ENCODE measurements at places on chromosomes 13 and 19.

GRCh38 chr19:55529636-55530234, 7.2 kb downstream of the SBK2 start:
- no peak for DNase-seq

DNA sequence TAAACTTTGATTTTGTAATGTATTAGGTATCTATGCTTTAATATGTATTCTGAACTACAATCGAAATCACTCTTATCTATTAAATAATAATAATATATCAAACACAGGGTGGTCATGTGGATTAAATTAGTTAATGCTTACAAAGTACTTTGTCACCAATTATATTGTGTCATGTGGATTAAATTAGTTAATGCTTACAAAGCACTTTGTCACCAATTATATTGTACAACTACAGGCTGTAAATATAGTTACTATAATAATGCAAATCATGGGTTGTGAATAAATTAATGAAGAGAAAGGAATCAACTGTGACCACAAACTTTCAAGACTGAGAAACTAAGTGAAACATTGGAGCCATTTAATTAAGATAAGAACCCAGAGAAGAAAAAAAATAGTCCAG, 1929.1 kb upstream of the PCDH20 start:
- no peak for DNase-seq

GRCh38 chr19:13881251-13881691, 4.3 kb downstream of the NANOS3 start:
- no peak for DNase-seq

GRCh38 chr19:16405797-16406196, 66.0 kb downstream of the EPS15L1 start:
- no peak for DNase-seq

DNA sequence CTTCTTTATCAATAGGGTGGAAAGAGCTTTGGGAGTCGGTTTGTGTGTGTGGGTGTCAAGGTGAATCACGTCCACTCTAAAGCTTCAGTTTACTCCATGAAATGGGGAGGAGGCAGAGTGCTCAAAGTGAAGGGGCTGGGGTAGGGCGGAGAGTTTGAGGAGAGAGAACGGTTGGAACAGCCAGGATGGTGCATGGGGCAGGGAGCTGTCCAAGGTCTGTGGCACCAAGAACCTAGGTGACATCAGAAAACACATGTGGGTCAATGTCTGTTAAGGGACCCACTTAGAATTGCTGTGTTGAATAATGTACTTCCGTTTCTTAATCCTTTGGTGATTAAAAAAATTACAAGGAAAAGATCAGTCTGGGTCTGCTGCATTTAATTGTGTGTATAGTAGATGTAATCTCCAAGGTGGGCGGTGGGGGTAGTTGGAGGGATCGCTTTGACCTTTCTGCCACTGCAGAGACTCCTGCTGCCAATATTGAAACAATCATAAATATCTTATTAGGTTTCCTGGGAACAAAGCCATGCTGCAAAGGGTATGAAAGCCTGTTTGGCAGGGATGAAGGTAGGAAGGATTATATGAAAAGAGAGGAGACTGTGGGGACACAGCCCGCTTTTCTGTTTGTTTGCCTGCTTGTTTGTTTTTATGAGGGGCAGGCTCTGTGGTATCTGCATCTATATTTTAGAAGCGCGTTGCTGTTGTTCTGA, 122.3 kb downstream of the ATP8A2 start:
- no peak for DNase-seq

GRCh38 chr13:102309110-102309509, 92.7 kb downstream of the FGF14 start:
- no peak for DNase-seq

DNA sequence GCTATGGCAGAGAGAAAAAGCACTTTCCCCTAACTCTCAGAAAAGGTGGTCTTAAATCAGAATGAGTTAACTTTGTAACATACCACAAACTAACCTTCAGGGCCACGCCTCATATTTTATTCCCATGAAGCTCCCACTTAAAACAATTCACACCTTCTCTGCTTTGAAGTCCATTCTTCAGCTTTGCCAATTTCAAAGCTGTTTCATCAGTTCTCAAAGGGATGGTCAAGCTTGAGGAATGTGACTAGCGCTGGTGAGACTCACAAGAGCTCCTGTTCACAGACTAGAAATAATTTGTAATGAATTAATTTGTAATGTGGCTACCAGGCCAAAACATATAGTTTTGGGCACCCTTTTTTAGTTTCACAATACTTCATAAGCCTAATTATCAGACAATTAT, 68.2 kb downstream of the STK24 start:
- DNase-seq = no peak

- no peak for DNase-seq
Measured at GRCh38 chr19:18897094-18898029, 1.4 kb upstream of the CERS1 start.

DNA sequence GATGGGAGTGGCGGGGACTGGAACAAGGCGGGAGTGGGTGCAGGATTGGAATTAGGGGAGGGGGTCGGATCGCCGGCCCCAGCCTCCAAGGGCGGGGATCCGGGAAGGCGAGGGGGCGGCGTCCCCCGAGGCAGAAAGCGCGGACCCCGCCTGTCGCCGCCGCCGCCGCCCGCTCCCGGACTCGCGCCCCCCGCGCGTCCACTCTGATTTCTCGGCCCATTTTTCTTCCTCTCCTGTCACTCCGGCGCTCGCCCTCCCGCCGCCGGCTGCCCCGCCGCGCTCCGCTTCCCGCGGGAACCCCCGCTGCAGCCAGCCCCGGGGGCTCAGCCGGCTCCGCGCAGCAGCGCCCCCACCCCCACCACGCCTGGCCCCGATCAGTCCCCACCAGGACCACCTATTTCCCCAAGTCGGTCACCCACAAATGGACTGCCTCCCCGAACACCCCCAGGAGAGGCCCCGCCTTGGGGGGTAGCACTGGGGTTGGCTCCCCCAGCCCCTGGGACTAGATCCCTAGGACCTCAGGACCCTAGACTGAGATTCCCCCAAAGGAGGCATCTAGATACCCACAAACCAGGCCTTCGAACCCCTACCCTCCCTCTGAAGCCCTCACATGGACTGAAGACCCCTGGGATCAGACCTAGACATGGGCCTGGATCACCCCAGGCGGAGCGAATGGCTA, 12.6 kb upstream of the ERFL start:
- DNase-seq = no peak

GRCh38 chr13:50396001-50396400, 380.8 kb downstream of the KCNRG start:
- DNase-seq = no peak

DNA sequence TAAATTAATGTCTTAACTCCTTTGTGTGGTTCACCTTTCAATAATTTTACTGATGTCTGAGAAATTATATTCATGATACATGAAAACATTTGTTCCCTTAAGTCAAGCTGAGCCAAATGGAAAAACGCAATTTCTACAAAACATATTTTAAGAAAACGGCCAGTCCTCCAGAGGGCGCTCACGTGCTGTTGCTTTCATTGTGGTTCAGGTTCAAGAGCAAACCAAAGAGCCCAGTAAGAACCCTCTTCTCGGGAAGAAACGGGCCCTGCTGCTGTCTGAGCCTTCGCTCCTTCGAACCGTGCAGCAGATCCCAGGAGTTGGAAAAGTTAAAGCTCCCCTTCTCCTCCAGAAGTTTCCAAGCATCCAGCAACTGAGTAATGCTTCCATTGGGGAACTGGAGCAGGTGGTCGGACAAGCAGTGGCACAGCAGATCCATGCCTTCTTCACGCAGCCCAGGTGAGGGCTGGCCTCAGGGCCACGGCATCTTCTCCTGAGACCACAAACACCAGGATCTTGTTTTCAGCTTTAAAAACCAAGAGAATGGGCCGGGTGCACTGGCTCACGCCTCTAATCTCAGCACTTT, 4.3 kb downstream of the FAAP24 start:
- DNase-seq = peak; percentile 52

DNA sequence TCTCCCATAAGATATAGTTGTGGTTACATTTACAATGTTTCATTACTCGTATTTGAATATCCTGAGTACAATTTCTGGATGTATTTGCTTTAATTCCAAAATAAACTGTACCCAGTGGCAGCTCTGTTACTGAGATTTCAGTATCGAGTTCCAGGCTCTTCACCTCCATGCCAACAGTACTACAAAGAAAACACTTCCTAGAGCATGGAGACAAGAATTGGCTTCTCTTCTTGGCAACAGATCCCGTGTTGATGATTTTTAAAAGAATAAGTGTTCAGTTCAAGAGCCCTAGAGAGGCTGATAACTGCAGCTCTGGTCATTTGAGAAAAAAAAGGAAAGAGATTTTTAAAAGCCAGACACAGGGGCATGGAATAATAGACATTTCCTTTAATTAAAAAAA, 302.8 kb downstream of the EFNB2 start:
- DNase-seq = no peak

DNA sequence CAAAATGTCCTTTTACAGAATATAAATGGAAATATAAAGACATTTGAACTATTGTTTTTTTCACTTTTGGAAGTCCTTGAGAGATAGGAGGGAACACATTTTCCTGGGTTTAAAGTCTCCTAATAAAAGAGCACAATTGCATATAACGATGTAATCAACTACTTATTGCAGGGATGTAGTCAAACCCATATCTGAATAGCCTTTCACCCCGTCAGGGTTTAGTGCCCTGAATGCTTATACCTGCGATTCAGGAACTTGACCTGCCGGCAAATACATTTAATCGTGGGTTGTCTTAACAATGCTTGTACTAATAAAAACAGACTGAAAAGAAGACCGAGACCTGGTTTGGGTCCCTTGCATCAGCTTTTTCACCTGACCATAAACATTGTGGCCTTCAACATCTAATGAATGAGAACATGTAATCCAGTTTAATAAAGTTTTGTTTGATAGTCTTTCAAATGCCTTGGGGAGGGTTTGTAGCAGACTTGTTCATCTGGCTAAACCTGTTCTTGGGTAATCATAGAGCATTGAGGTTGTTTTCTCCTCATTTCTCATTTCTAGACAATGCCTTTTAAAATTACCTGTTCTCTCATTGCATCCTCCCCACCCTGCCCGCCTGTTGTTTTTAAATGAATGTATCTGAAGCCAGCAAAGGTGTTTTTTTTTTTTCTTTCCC, 7.0 kb downstream of the KLF5 start:
- no peak for DNase-seq

DNA sequence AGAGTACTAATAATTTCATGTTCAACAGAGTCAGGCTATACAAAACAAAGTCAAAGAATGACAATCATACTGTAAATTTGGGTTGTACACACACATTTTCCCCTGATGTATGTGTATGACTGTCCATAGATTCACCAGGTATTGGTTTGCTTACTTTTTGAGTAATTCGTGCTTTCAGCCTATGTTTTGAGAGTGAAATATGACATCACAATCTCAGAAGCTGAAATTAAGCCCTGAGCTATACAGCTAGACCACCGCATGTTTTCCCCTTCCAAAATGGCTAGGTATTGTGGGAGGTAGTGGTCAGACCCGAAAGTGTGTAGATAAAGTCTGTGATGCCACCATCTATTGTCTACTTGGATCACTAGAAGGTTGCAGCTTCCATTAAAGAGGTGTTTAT, 102.8 kb downstream of the KATNAL1 start:
- DNase-seq = no peak

GRCh38 chr19:33403221-33403972, 29.9 kb downstream of the CEBPG start:
- DNase-seq = no peak

All from T follicular helper cell (primary cell).